ENCODE measurements at places on chromosomes 16 and 17. TPM values are rescaled to one million over a fixed set of nuclear protein-coding genes. Genes with fewer than 3 reads are reported as not detected.

The TBX2 gene
- total RNA-seq: 12.5 TPM

The KCNG4 gene
- not detected for total RNA-seq

The CD300E gene
- not detected for total RNA-seq

The EIF3C gene
- total RNA-seq: 110 TPM

The NTN3 gene
- 0.64 TPM for total RNA-seq

The MSLN gene
- total RNA-seq: 0.32 TPM

The C17orf100 gene
- total RNA-seq: 0.43 TPM

The PDIA2 gene
- total RNA-seq: 0.43 TPM

The CCL23 gene
- total RNA-seq: not detected

The VAC14 gene
- 37.1 TPM for total RNA-seq

The KRT17 gene
- 6.1 TPM for total RNA-seq

The RIPOR1 gene
- 35.1 TPM for total RNA-seq

The MATCAP1 gene
- total RNA-seq: 9.9 TPM

The KCNJ18 gene
- total RNA-seq: not detected

The GNG13 gene
- not detected for total RNA-seq

The PLXDC1 gene
- total RNA-seq: 0.43 TPM
